ENCODE measurements at places on chromosomes 12 and 14.

- no peak for DNase-seq
These were observed 364.3 kb upstream of the DDHD1 start for GRCh38 chr14:53517270-53517960.

- DNase-seq, result no peak
These were observed 14.0 kb downstream of the KCTD10 start for GRCh38 chr12:109462868-109463692.

- DNase-seq, result no peak
These were observed 52.3 kb upstream of the GPHB5 start for GRCh38 chr14:63371033-63371432.

DNA sequence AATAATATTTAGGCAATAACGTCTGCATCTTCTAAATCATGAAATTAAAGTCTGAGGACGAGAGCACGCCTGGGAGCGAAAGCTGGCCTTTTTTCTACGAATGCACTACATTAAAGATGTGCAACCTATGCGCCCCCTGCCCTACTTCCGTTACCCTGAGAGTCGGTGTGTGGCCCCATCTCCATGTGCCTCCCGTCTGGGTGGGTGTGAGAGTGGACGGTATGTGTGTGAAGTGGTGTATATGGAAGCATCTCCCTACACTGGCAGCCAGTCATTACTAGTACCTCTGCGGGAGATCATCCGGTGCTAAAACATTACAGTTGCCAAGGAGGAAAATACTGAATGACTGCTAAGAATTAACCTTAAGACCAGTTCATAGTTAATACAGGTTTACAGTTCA, 19.3 kb downstream of the CKB start:
- DNase-seq, result no peak

GRCh38 chr12:67692966-67693365, 44.4 kb downstream of the DYRK2 start:
- DNase-seq, result no peak

- no peak for DNase-seq
These were observed 33.2 kb upstream of the CD69 start for GRCh38 chr12:9793779-9794395.

DNA sequence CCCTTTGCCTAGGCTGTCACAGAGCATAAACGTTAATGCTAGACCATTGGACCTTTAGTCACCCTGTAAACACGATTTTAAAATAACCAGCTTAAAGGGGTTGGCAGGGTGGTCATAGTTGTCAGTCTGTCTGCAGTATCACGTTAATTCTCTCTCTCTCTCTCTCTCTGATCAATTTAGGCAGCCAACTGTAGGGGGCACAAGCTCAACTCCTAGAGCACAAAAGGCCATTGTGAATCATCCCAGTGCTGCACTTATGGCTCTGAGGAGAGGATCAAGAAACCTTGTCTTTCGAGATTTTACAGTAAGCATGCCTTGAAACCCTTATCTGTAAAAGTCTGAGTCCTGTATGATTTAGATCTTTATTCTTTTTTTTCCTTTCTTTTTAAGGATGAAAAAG, 97.1 kb downstream of the SCAF11 start:
- DNase-seq, result no peak

DNA sequence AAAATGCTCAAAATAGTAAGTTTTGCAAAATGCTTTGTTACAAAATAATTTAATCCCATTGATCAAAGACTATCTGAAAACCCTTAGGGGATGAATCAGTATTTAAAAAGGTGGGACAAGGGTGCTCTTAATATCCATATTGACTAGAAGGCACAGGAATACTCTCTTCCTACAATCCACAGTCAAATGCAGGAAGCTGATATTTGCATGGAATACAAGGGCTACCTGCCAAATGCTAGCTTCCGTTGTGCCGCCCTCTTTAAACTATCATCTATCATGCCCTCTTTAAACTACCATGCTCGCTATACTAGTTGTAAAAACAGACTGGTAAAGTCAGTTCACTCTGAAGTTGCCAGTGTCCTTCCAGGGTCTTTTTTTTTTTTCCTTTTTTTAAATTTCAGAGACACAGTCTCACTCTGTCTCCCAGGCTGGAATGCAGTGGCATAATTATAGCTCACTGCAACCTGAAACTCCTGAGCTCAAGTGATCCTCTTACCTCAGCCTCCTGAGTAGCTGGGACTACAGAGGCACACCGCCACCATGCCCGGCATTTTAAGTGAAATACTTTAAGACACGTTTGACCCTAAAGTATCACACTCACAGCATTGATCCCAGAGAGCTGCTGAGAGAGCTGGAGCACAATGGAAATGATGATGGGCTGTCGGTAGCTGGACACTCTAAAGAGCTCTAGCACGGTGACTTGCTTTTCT, 6.7 kb downstream of the SLC2A3 start:
- DNase-seq, result no peak

DNA sequence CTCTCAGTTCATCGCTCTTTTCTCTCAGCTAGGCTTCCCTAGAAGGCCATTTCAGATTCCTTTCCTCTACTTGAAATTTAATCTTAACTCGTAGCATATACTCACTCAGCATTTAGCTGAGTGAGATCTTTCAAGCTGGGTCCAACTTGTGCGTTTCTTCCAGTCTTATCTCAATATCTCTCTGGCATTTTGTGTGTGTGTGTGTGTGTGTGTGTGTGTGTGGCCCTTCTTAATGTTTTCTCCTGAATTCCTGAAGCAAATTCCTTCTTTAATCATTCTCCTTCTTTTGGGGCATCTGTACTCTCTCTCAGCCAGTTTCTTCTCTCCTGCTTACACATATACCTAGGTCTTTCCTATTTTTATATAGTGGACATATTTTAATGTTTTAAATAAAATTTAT, 129.1 kb downstream of the KITLG start:
- DNase-seq, result no peak

DNA sequence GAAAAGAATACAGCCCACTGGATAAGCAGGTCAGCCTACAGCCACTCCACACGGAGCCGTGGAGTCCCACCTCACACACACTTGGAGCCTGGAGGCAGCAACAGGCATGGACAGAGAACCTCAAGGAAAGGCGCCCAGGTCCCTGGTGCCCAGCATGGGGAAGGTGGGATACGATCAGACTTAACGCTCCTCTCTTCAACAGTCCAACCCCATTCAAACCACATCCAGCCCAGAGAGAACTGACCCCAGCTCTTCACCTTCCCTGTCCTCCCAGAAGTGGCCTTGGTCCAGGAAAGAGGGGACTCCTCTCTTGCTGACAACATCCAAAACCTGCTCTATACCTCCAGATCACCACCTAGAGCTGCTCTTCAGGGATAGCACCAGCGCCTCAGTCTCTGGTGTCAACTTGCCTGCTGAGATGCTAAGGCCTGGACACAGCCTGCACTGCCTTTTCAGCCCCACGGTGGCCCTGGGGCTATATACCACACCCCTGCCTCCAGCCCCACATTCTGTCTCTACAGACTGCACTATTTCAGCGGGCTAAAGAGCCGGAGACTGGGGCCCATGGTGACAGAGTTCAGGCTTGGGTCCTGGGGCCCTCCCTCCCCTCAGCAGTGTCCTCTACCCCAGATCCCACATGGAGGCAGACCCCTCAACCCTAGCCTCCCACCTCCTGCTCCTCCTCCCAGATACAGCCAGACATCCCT, 7.0 kb downstream of the ADCY6 start:
- DNase-seq, result no peak

- no peak for DNase-seq
These were observed 495.1 kb downstream of the APAF1 start for GRCh38 chr12:99140017-99140720.

DNA sequence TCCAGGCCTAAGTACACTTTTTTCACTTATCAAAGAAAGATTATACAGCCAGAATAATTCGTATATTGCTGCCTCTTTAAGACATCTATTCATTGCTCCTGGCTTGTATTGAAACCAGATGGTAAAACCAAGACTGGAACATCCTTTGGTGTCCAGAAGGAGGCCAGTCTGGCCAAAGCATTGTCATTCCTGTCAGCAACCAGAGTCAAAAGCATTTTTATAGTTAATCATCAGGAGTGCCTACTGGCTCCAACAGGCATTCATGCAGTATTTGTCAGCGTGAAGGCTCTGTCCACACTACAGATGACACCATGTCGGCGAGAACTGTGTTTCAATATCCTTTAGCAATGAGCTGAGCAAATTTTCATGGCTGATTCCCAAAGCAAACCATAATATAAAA, 118.0 kb upstream of the G2E3 start:
- no peak for DNase-seq

DNA sequence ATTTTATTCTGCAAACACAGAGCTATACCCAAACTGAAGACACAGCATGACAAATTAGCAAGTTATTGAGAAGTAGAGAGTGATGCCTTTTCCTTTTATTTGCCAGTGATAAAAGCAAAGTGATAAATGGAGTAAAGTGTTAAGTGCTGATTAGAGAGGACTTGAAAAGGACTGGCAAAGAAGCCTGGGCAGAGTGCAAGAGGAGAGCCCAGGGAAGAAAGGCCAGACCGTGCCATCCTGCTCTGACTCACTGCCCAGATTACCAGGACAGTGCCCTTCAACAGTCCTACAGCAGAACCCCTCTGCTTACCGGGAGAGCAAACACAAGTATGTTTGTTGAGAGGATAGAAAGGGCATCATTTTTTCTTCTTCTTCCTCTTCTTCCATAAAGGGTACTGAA, 106.5 kb downstream of the ETV6 start:
- no peak for DNase-seq

- DNase-seq, result no peak
These were observed 124.4 kb downstream of the SLC25A21 start for GRCh38 chr14:37047996-37048395.

DNA sequence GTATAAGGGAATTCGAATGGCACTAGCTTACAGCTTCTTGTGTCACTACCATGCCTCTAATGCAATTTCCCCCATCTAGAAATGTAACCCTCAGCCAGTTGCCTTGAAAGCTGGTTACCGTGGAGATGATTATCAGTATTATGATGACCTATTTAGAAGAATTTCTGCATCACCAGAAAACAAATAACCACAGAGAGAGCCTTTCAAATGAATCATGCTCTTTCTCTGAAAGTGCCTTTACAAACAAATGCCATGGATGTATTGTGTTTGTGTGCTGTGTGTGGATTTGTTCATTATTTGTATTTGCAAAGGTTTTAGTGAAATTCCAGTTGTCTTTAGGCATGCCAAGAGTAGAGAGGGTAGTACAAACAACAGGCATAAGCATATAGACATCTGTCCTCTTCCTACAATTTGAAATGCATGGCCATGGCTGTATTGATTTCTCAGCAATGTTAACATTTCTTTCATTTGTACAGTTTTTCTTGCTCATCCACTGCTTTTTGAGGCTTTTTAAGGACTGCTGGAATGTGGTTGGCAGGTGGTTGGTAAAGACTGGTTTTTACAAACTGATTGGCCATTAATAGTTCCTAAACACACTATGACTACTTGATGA, 266.5 kb downstream of the PAWR start:
- no peak for DNase-seq

- no peak for DNase-seq
These were observed 124.0 kb upstream of the CPM start for GRCh38 chr12:69056743-69057515.

DNA sequence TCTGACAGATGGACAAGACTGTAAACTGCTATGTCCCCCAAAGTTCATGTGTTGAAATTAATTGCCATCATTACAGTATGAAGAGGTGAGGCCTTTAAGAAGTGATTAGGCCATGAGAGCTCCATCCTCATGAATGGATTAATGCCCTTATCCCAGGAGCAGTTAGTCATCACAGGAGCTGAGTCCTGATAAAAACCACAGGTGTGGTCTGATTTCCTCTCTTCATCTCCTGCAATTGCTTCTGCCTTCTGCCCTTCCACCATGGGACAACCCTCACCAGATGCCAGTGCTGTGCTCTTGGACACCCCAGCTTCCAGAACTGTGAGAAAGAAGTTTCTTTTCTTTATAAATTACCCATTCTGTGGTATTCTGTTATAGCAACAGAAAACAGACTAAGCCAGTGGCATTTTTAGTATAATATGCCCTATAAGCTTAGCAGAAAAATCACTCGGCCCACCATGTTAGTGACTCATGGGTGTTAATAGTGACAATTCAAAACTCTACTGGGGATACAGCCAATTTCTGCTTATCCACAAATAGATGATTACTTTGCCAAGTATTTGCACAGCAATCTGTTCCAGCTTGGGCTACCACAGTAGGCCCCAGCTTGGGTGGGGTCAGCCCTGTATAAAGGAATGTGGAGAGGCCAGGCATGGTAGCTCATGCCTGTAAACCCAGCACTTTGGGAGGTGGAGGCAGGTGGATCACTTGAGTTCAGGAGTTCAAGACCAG, 129.0 kb upstream of the BCL2L14 start:
- DNase-seq, result no peak

GRCh38 chr14:23054000-23054811, 3.1 kb downstream of the CDH24 start:
- DNase-seq, result no peak

DNA sequence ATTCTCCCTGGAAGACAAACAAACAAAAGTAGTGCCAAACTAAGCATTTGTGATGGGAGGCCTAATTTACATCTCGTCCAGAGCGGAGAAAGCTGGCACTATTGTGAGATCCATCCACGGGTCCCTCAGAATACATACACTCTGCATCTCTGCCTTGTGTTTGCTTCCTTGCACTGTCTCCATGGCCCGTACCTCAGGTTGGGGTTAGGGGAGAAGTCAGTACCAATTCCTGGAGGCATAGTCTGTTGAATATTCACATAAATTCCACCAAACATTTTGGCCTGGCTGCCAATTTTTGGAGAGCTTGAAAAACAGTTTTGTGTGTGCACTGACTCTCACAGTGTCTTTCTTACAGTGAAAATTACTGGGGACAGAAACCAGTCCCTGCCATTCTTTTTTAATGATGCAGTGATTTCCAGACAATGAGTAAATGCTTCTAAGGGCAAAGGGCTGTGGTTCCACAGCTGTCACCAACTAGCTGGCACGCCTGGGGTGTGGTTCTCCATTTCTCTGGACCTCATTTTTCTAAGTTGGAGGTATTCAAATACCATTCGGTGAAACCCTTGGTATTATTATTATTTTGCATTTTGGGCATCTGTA, 119.7 kb upstream of the HIF1A start:
- DNase-seq, result no peak

DNA sequence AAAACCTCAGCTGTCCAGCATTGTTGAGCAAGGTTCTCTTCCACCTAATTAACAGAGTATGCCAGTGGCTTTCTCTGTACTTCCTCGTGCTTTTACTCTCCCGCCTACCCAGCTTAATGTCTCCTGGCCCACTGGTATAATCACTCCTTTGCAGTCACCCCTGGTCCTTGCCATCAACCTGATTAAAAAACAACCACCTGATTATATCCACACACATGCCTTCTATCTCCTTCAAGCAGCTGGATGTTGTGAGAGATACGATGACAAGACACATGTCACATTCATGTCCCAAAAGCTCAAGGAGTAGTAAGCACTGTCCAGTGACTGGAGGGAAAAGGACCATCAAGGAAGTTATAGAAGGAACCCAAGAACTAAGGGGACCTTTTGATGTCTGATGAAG, 241.3 kb upstream of the GRIP1 start:
- DNase-seq, result no peak

- DNase-seq, result no peak
These were observed 121.6 kb downstream of the LLPH start for GRCh38 chr12:66008985-66009384.

DNA sequence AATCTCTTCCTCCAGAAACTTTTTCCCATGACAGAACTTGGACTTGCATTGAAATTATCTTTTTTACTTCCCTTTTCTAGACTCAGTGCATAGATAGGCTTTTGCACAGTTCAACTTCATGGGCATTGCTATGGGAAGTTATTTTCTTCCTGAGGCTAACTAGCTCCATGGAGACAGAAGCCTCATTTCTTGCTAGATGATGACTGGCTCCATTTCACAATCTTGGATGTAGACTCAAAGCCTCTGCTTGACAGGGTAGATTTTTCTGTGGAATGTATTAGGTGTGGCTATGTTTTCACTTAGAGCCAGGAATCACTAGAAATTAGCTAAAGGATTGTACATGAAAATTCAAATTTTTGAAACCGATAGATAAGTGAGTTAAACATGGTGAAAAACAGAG, 884.1 kb upstream of the MGAT4C start:
- no peak for DNase-seq
